ENCODE measurements at places on chromosomes 7 and 10. TPM values are rescaled to one million over a fixed set of nuclear protein-coding genes. Genes with fewer than 3 reads are reported as not detected.

GRCh38 chr10:98664329-98665042, 217.8 kb upstream of the HPS1 start:
- H3K27ac ChIP-seq = no peak overlapping the region
- DNase-seq = peak; percentile 49
- H3K4me3 ChIP-seq = no peak overlapping the region
- H3K4me1 ChIP-seq = no peaks in the 10 kb centered on the region
- peaks cover 25% of the 10 kb centered on the region for H3K27me3 ChIP-seq

DNA sequence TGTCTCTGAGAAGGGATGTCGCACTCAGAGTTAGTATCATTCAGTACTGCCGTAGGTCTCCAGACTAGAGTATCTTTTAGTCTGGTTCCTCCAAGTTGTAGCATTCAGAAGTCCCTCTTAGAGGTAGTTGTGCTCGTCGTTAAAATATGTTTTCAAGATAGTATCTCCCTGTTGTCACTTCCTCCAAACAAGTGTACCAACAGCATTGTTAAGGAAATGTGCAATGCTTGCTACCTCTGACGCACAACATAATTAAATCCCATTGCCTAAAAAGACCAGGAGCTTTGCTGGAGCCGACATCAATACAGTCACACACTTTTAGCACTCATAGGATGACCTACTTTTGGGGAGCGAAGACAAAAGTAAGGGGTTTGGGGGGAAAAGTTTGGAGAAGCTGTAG, 80.0 kb upstream of the STK17A start:
- no peak overlapping the region for H3K4me3 ChIP-seq
- H3K36me3 ChIP-seq = no peaks in the 10 kb centered on the region
- no peak overlapping the region for H3K27ac ChIP-seq
- no peak for DNase-seq

GRCh38 chr7:140261522-140261921, 84.7 kb upstream of the KDM7A start:
- H3K4me3 ChIP-seq = no peak overlapping the region
- H3K36me3 ChIP-seq = no peaks in the 10 kb centered on the region
- no peak overlapping the region for H3K27ac ChIP-seq
- H3K27me3 ChIP-seq = no peaks in the 10 kb centered on the region
- DNase-seq = no peak

DNA sequence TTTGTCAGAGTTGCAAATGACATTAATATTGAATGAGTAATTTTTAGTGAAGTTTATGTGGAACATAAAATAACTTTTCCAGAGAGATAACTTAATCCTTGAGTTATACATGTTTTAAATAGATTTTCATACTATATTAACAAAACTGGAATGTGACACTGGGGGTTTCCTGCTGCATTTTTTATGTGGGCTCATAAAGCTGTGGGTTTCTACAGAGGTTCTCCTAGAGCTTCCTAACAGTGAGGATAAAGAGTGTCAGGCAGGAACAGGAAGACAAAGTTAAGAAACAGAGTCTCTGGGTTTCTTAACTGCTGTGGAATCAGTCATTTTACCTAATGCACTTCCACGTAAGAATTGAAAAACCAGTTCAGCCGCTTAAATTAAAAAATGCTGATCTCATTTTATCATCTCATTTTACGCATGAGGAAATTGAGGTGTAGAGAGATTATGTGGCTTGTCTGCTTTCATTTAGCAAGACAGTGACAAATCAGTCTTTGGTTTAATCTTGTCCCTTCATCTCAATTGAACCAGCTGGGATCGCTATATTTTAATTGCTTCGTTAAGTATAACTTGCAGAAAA, 5.0 kb downstream of the CD36 start:
- no peaks in the 10 kb centered on the region for H3K27me3 ChIP-seq
- DNase-seq = no peak
- no peak overlapping the region for H3K27ac ChIP-seq
- H3K36me3 ChIP-seq = no peaks in the 10 kb centered on the region
- H3K4me1 ChIP-seq = no peaks in the 10 kb centered on the region
- no peak overlapping the region for H3K4me3 ChIP-seq

DNA sequence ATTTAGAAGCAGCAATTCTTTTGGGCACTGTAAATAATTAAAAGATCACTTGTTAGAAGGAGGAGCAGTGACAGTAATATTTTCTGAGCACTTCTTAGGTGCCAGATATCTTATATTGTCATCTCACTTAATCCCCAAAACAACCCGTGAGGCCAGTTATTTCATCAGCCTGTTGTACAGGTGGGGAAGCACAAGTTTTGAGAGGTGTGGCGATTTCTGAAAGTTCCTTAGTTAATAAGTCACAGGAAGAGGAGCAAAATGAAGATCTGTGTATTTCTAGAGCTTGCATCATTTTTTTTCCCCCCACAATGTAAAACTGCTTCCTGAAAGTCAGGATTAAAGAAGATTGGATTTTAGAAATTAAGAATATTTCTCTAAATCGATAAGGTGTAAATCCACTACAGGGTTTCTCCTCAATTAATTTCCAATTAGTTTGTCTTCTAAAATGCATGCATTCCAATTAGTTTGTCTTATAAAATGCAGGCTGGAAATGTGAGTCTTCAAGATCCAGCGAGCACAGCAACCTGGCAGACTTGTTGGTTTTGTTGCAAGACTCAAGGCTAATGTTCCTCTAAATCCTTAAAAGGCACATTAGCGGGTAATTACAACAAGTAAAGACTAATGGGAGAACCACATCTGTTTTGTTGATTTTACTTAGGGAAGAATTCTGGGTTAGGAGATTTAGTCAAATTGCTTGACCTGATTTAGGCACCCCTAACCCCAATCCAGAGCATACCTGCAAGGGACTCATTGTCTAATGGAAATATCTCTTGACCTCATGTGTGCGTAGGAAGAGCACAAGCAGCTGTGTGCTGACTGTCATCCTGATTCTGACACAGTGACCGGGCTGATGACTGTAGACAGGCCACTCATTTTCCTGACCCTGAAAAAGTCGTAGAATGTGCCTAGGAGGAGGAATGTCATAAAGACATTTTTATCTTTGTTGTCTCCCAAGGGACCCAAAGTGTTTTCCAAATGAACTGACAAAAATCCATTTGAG, 272.0 kb downstream of the BAMBI start:
- H3K36me3 ChIP-seq = no peaks in the 10 kb centered on the region
- no peaks in the 10 kb centered on the region for H3K4me1 ChIP-seq

- no peak overlapping the region for H3K27ac ChIP-seq
- no peaks in the 10 kb centered on the region for H3K4me1 ChIP-seq
- DNase-seq = no peak
- no peak overlapping the region for H3K4me3 ChIP-seq
- H3K36me3 ChIP-seq = peaks cover 31% of the 10 kb centered on the region
Measured at GRCh38 chr10:98242823-98243222, 25.2 kb downstream of the LOXL4 start.

GRCh38 chr7:123752534-123752933, 3.7 kb upstream of the WASL start:
- no peak overlapping the region for H3K4me3 ChIP-seq
- H3K4me1 ChIP-seq = peaks cover 31% of the 10 kb centered on the region
- H3K36me3 ChIP-seq = peaks cover 3% of the 10 kb centered on the region
- no peak overlapping the region for H3K27ac ChIP-seq
- DNase-seq = no peak
- H3K27me3 ChIP-seq = no peaks in the 10 kb centered on the region

DNA sequence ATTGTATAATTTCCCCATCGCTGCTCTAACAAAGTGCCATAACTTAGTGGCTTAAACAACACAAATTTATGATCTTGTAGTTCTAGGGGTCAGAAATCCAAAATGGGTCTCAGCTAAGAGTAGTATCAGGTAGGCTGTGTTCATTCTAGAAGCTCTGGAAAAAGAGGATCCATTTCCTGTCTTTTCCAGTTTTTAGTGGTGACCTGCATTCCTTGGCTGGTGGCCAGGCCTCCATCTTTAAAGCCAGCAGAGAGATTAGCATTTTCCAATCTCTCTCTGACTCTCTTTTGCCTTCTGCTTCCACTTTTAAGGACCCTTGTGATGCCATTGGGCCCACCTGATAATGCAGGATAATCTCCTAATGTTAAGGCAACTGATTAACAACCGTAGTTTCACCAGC, 41.0 kb upstream of the C10orf120 start:
- DNase-seq = no peak
- H3K4me1 ChIP-seq = no peaks in the 10 kb centered on the region
- peaks cover 16% of the 10 kb centered on the region for H3K27me3 ChIP-seq
- H3K36me3 ChIP-seq = no peaks in the 10 kb centered on the region
- no peak overlapping the region for H3K27ac ChIP-seq
- no peak overlapping the region for H3K4me3 ChIP-seq

- no peaks in the 10 kb centered on the region for H3K4me1 ChIP-seq
- no peak for DNase-seq
- H3K4me3 ChIP-seq = no peak overlapping the region
- H3K27ac ChIP-seq = no peak overlapping the region
- no peaks in the 10 kb centered on the region for H3K27me3 ChIP-seq
Measured at GRCh38 chr10:649798-650440, 39.5 kb downstream of the DIP2C start.

DNA sequence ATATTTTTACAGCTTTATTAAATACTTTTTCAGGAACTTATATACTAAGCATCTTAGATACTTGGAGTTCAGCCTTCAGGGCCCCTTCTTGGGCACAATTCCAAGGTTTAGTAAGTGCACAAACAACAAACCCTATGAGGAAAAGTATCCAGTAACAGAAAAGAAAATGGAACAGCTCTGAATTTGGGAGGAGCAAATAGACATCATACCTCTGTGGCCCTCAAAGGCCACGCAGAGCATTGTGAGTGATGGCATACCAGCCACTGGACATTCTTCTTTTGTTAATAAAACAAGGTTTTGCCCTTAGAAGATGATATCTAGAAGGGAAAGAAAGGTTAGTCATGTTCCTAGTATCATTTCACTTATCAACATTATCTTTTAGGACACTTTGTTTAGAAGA, 46.0 kb downstream of the ST7 start:
- no peak for DNase-seq
- H3K36me3 ChIP-seq = no peaks in the 10 kb centered on the region
- H3K27me3 ChIP-seq = peaks cover 1% of the 10 kb centered on the region
- H3K27ac ChIP-seq = no peak overlapping the region
- H3K4me1 ChIP-seq = no peaks in the 10 kb centered on the region
- no peak overlapping the region for H3K4me3 ChIP-seq

Gene REPIN1
- total RNA-seq = 55.6 TPM

Gene LRMDA
- total RNA-seq = not detected

Gene ZNF3
- 19.0 TPM for total RNA-seq

Gene LRIT1
- not detected for total RNA-seq

Gene OPALIN
- total RNA-seq = not detected

Data from activated CD4-positive, alpha-beta T cell treated with anti-CD3 and anti-CD28 coated beads for 36 hours (primary cell).